NCI-H2081 treated with DMSO at 0.1 percent for 48 hours (cell line): ENCODE measurements at places on chromosomes 4 and X.

GRCh38 chr4:25107827-25108516 lies 52.3 kb downstream of the SEPSECS start:
- DNase-seq: no peak

GRCh38 chr4:36222702-36223101 lies 21.6 kb downstream of the ARAP2 start:
- DNase-seq: no peak

- DNase-seq: no peak
Observed at GRCh38 chr4:108342325-108342970, 173.7 kb upstream of the LEF1 start.

DNA sequence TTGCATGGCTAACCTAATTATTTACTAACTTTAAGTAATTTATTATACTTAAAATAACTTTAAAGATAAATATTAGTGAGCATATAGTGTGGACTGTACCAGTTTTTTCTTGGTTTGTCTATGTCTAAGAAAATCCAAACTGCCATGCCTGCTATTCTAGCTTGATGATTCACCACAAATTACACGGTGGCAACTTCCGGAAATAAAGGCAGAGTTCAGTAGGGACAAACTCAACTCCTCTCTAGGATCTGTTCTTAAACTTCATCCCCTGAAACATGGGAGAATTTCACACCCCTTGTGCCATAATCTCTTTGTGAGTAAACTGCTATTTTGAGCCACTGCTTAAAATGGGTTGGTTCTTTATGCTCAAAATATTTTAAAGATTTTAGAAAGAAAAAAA lies 213.6 kb upstream of the NRK start:
- no peak for DNase-seq

DNA sequence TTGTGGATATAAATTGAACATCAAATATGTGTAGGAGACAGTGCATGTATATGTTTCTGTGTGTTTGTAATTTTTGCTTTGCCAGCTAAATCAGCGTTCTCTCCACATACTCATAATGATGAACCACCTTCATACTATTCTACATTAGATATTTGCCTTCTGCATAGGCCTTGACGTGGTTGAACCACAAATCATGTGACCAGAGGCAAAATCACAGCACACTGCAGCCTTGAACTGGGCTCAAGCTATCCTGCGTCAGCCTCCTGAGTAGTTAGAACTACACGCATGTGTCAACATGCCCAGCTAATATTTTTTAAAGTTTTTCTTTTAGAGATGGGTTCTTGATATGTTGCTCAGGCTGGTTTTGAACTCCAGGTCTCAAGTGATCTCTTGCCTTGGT lies 9.5 kb downstream of the UBQLN2 start:
- no peak for DNase-seq

- no peak for DNase-seq
Observed at GRCh38 chr4:45927641-45928040, 196.2 kb downstream of the GABRG1 start.

- DNase-seq: no peak
Observed at GRCh38 chrX:8913655-8914409, 112.6 kb upstream of the FAM9A start.

DNA sequence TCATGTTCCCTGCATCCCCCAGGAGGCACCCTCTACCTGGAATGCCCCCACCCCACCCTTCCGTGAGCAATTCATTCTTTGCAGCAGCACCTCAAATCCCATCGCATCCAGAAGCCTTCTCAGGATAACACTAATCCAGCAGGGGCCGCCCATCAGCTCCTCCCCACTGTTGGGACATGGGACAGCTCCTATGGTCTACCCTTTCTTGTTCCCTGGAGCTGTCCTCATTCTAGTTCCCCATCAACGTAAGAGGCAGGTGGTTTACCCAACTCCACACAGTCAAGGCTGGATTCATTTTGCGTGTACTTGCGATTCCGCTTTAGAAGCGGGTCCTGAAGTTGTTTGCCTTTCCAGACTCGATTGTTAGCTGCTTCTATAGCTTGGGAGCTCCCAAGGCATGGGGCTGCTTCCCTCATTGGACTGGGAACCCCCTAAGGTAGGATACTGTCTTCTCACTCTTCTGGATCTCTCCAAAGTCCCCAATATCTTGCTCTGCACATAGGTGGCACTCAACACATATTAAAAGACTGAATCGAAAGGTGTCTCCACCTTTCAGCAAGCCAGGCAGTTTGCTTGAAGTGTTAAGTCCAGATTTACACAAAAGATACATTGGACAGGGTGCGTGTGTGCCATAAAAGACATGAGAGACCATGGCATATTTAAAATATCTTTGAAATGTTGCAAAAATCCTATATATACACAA lies 942 bp upstream of the APLN start:
- no peak for DNase-seq

DNA sequence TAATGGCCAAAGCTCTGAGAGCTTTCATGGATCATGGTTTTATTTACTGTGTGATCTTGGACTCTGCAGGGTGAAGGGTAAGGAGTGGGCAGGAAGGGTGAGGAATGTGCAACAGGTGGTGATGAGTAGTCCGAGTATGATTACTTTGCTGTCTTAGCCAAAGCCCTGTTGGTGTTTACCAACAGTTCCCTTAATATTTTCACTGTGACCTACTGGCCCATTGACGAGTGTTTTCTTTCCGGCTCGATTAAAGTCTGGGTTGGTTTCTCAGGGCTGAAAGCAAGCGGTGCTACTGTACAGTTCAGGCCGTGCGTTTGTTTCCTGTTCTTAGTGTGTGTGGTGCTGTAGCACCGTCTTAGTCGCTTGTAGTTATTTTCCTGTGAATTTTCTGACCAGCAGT lies 2.6 kb downstream of the ARHGAP24 start:
- DNase-seq: no peak

GRCh38 chr4:84224522-84224921 lies 274.6 kb downstream of the NKX6-1 start:
- no peak for DNase-seq

DNA sequence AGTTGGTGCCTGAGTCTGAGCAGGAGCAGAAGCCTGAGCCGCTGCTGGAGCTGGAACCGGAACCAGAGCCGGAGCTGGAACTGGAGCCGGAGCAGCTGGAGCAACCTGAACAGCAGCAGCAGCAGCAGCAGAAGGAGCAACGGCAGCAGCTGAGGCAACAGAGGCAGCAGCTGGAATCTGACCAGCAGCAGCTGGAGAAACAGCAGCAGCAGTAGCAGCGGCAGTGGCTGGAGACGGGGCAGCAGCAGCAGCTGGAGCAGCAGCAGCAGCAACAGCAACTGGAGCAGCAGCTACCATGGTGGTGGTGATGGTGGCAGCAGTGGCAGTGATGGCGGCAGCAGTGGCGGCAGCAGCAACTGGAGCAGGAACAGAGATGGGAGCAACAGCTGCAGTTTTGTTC lies 61.5 kb downstream of the AMOT start:
- no peak for DNase-seq

DNA sequence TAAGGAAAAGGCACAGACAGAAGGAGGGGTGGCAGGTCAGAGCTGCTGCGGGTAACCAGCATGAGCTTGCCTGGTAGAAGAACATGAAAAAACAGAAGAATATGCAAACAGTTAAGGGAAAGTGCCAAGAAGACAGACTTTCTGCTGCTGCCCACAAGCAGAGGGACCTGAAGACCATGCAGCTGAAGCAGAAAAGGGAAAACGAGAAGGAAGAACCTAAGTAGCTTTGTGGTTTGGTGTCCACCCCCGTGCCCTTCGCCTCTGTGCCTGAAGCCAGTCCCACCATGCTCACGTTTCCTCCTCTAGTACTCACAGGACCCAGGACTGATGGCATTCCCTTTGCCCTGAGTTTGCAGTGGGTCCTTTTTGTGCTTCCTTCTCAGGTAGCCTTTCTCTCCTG lies 62.8 kb downstream of the UBA6 start:
- no peak for DNase-seq

GRCh38 chrX:110732266-110732665 lies 63.4 kb downstream of the CHRDL1 start:
- no peak for DNase-seq

DNA sequence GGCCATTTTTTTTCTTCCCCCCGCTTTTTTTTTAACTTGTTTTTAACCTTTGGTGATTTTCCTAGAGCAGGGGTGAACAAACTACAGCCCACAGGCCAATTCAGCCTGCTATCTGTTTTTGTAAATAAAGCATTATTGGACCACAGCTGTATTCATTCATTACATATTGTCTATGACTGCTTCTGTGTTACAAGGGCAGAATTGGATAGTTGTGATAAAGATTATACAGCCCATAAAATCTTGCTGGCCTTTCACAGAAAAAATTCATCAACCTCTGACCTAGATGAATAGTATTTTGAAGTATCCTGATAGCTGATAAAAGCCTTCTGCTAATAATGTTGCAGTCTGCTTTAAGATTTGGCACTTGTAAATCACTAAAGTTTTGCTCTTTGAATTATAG lies 63.4 kb downstream of the SMAD1 start:
- DNase-seq: no peak

DNA sequence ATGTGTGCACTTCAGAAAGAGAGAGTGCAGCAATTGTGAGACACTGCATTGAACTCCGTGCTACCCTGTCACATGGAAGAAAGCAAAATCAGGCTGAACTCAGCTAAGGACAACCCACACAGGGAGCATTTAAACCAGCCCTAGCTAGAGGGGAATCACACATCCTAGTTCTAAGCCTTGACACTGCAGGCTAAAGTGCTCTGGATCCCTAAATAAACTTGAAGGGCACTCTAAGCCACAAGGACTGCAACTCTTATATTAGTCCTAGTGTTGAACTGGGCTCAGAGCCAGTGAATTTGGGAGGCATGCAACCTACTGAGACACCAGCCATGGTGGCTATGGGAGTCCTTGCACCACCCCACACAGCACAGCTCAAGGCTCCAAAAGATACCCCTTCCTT lies 311.9 kb downstream of the OPHN1 start:
- DNase-seq: no peak

- no peak for DNase-seq
Observed at GRCh38 chr4:64068096-64068495, 341.2 kb downstream of the TECRL start.

DNA sequence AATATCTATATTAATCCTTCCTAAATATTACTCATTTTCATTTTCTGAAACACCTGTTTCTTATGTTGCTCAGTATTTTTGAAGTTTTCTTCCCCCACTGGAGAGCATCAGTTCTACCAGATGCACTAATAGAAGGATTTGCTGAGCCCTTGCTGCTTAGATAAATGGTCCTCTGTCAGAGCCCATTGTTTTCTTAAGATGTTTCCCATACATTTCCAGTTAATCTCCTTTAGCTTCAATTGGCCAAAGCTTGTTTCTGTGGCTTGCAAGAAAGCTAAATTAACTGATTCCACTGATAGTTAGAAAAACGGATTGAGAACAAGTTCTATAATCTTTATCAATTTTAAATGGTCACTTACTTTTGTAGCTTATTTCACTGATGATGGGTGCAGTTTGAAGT lies 1425.5 kb downstream of the PCDH18 start:
- no peak for DNase-seq

- DNase-seq: no peak
Observed at GRCh38 chr4:176592976-176593670, 199.6 kb downstream of the VEGFC start.

GRCh38 chr4:73669410-73670183 lies 49.4 kb upstream of the RASSF6 start:
- no peak for DNase-seq

GRCh38 chr4:163858515-163858914 lies 364.0 kb downstream of the TMA16 start:
- no peak for DNase-seq

DNA sequence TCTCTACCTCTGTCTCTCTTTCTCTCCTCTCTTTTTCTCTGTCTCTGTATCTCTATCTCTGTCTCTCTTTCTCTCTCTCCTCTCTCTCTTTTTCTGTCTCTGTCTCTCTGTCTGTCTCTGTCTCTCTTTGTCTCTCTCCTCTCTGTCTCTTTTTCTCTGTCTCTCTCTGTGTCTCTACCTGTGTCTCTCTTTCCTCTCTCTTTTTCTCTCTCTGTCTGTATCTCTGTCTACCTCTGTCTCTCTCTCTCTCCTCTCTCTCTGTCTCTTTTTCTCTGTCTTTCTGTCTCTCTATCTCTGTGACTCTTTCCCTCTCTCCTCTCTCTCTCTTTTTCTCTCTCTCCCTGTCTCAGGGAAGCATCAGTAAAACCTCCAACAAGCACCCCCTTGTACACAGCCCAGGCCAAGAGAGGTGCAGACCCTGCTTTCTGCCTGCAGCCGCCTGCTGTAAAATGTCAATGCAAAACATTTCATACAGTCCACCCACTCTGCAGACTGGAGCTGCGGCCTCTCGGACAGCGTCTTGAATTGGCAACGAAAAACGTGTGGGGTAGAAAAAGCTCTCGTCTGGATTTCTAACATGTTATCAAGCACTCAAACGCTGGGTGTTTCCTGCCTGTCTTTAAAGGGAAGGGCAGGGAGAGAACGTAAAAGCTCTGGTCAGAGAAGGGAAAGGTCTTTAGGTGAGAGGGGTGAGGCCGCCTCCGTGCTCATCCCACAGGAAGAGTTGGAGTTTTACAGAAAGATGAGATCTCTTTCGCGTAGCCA lies 3.7 kb upstream of the SHOX start:
- DNase-seq: no peak

GRCh38 chr4:152065545-152065944 lies 304.7 kb upstream of the GATB start:
- DNase-seq: no peak

DNA sequence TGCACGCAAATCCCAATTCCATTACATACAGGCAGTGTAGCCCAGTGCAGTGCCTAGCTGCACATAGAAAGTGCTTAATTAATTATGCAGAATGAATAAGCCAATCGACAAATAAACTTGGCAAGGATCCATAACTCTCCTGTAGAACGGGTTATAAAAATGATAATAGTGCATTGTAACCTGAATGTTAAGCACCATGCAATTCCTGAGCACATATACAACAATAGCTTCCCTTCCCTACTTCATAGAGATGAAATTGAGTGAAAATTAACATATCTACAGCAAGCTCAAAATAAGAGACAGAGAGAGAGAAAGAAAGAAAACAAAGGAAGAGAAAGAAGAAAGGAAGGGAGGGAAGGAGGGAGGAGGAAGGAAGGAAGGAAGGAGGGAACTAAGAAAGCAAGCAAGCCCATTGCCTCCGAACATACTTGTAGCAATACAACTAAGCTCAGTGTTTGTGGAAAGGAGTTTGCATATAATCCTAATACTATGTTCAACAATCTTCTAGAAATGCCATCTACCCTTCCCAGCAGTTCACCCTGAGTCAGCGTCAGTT lies 1074.0 kb upstream of the LCORL start:
- no peak for DNase-seq

DNA sequence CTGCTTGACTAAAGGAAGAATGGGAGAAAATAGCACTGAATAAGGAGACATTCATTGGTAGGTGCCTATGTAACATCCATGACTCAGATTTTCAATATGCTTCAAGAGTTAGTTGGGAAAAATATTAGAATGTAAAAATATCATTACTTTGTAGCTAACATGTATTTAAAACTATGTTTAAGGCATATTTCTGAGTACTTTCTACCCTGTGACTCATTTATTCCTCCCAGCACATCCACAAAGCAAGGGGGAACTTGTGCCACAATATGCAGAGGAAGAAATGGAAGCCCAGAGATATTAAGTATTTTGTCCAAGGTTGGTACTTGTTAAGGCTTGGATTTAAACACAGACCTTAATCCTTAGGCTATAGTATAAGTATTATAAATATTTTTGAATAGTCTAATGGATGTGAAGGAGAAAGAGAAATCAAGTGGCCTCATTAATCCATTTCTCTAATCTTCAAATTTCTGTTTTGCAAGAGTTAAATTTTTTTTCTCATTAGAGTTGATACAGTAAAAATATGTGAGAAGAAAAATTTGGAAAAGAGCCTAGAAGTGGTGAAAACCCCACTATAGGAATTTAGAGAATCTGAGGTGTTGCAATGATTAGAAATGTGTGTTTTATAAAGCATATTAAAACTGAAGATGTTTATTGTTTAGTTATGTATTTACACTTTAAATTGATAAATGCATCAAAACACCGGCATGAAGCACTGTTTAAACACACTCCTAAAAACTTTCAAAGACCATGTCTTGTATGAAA lies 149.3 kb upstream of the GYPA start:
- DNase-seq: no peak
